ENCODE measurements at places on chromosomes 13 and 19.
A peak's percentile ranks its signal among the peaks of the same experiment; 100 is the strongest.

GRCh38 chr19:3163230-3163886 lies 15.2 kb upstream of the S1PR4 start:
- no peak for DNase-seq

- no peak for DNase-seq
These were observed at the start of gene TTYH1 for GRCh38 chr19:54415208-54415900. TTYH1 (plus strand) TSS chr19:54415464; CDS start chr19:54415553, 89 bp downstream.

GRCh38 chr19:50556282-50557008 lies 11.8 kb downstream of the LRRC4B start:
- DNase-seq: no peak

GRCh38 chr19:18264971-18265540 lies 9.2 kb downstream of the IQCN start:
- DNase-seq: no peak

DNA sequence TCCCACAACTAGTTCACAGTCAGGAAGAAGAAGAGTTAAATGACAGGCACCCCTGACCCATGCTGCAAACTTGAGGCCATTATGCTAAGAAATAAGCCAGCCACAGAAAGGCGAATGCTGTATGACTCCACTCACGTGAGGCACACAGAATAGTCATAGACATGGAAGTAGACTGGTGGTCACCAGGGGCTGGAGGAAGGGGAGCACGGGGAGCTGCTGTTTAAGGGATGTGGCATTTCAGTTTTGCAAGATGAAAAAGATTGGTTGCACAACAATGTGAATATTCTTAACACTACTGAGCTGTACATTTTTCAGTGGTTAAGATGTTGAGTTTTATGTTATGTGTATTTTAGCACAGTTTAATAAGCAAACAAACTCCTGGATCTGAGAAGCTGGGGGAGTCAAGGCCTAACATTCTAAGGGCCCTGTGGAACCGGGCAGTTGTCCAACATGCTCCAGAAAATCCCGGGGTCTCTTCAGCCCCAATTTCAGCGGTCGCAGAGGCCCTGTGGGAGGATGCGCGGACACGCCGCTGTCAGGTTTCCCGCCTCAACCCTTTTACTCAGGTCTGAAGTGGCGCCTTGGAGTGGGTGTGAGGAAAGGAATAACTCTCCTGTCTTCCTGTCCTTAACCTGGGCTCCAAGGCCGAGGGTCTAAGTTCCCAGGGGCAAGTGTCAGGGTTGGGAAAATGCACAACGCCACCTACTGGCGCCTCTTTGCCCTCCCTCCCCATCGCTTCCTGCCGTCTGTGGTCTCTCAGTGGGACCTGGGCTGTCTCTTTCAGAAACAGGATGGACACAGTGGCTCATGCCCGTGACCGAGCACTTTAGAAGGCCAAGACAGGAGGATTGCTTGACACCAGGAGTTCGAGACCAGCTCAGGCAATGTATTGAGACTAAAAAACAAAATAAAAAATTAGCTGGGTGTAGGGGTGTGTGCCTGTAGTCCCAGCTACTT lies 4.4 kb upstream of the TMEM272 start:
- no peak for DNase-seq

DNA sequence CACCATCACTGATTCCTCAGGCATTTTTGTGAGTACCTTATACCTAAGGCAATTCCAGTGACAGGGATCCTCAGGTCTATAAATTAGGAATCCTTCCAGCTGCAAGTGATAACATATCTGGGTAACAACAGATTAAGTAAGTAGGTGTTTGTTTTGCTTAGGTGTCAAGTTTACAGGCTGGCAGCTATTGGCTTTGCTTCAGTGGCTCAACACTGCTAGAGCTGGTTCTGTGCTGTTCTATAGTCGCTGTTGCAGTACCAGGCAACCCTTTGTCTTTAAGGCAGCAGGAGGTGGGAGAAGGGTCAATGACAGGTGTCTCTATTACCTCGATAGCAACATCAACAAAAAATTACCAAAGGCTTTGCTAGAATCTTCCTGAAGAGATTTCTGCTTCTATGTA lies 27.0 kb downstream of the SLC10A2 start:
- no peak for DNase-seq

GRCh38 chr13:98456413-98456845 lies 120.5 kb downstream of the STK24 start:
- no peak for DNase-seq

DNA sequence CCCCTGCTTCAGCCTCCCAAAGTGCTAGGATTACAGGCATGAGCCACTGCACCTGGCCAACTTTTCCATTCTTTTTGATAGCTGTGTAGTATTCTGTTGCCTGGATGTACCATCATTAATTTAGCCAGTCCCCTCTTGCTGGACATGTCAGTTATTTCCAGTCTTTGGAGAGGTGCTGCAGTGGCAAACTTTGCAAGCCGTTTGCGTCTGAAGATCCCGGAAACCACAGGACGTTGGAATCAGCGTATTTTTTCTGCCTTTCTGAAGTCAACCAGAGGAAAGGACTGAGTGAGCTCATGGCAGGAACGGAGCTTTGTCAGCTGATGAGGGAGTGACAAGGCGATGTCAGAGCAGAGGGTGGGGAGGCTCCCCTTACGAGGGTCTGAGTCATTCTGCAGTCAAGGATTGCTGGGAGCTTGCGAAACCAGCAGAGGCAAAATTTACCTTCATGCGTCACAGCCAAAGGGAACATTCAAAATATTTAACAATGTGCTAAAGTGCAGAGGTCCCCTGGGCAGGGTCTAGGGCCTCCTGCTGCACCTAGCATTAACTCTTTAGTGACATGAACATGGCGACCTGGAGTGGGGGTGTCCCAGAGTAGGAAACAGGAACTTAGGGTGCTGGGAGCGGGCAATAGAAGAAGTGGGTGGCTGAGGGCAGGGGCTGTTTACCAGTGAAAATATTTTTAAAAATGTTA lies 5.6 kb downstream of the C5AR1 start:
- peak; percentile 77 for DNase-seq

- DNase-seq: no peak
These were observed 877.2 kb upstream of the PCDH20 start for GRCh38 chr13:62292714-62293480.

- no peak for DNase-seq
These were observed 10.8 kb downstream of the BICRA start for GRCh38 chr19:47619763-47620162.

GRCh38 chr19:40445780-40446262 lies 1.7 kb upstream of the SERTAD3 start:
- DNase-seq: no peak

DNA sequence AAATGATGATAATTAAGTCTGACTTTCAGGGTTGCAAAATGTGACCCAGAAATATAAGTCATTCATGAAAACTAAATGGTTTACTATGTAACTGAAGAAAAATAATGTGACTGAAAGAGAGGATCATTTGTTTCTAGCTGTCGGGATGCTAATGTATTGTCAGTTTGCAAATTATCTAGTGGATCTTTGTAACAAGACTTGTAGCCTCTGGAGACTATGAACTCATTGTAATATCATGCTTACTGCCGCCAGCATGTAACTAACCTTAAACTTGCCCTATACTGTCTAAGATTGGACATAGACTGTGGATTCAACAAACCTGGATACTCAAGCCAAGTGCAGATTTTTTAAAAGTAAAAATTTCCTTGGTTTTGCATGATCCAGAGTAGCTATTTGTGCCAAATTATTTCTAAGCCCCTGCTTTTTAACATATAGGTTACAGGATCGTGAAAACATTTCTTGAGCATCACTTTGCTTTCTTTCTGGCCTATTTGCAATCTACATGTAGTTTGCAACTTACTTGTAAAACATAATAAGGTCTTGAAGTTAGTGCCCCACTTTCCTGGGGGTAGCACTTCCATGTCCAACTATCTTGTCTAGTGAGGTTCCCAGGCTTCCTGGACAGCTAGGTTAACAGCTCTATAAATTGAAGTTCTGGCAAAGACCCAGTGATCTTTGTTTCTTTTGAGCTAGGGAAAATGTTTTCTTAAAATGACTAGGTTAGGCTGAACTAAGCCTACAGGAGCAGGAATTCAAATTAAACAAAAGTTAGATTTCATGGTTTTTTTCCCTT lies 3.3 kb upstream of the POSTN start:
- no peak for DNase-seq

GRCh38 chr13:31538067-31539042 lies 201.0 kb upstream of the RXFP2 start:
- no peak for DNase-seq

GRCh38 chr19:18995804-18996241 lies 37.5 kb downstream of the SUGP2 start:
- peak; percentile 44 for DNase-seq

- DNase-seq: no peak
These were observed 685 bp downstream of the TCF3 start for GRCh38 chr19:1651568-1652291.

GRCh38 chr13:91896547-91896946 lies 498.1 kb downstream of the GPC5 start:
- no peak for DNase-seq

DNA sequence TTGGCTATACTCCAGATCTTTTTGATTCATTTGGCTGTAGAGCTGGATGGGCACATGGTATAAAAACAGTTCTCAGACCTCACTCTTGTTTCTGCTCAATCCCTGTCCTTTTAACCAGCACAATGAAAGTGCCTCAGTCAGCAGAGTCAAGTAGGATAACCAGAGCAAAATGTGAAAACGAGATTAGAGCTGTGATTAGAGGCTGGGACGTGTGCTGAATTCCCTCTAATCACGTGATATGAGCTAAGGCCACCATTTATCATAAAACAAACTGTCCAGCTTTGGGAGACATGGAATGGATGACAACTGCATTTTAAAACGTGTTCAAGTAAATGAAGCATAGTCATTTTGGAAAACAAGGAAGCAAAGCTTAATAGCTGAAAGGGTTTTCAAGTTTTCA lies 54.1 kb downstream of the GJA3 start:
- DNase-seq: no peak

DNA sequence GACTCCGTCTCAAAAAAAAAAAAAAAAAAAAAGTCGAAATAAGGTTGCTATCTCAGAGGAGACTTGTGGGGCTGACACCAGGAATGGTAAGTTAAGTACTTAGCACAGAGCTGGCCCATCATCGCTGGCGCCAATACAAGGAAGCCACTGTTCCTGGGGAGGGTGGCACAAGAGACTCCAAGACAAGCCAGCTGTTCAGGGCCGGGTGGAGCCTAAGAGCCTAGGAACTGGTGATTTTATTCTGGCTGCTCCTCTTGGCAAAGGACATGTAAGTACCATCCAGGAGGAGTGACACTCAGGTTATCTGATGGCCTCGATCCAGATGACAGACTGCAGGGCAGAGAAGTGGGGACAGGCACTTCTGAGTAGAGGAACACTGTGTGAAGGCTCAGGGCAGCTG lies 3.8 kb downstream of the ELOF1 start:
- DNase-seq: no peak

GRCh38 chr13:66275416-66275815 lies 954.7 kb downstream of the PCDH9 start:
- DNase-seq: no peak

DNA sequence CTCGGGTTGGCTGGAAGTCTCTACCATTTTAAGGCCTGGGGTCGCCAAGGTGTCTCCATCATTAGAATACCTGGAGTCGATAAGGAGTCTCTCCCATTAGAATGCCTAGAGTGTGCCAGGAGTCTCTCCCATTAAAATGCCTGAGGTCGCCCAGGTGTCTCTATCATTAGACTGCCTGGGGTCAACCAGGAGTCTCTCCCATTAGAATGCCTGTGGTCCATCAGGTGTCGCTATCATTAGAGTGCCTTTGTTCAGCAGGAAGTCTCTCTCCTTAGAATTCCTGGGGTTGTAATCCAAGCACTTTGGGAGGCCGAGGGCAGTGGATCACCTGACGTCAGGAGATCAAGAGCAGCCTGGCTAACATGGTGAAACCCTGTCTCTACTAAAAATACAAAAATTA lies 1533.0 kb downstream of the UQCRFS1 start:
- no peak for DNase-seq

DNA sequence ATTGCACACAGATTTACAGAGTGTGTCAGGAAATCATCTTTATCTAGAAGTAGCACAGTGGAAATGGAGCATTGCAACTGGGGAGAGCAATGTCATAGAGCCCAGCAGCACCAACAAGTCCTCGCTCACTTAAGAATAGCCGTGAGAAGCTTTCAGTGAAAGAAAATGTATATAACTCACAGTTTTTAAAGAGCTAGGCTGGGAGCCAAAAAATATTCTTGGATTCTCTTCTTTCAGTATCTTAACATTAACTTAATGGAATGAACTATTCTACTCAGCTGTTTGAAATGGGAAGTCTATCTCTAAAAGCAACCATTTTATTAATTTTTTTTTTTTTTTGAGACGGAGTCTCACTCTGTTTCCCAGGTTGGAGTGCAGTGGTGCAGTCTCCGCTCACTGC lies 329.6 kb downstream of the COG6 start:
- DNase-seq: no peak

DNA sequence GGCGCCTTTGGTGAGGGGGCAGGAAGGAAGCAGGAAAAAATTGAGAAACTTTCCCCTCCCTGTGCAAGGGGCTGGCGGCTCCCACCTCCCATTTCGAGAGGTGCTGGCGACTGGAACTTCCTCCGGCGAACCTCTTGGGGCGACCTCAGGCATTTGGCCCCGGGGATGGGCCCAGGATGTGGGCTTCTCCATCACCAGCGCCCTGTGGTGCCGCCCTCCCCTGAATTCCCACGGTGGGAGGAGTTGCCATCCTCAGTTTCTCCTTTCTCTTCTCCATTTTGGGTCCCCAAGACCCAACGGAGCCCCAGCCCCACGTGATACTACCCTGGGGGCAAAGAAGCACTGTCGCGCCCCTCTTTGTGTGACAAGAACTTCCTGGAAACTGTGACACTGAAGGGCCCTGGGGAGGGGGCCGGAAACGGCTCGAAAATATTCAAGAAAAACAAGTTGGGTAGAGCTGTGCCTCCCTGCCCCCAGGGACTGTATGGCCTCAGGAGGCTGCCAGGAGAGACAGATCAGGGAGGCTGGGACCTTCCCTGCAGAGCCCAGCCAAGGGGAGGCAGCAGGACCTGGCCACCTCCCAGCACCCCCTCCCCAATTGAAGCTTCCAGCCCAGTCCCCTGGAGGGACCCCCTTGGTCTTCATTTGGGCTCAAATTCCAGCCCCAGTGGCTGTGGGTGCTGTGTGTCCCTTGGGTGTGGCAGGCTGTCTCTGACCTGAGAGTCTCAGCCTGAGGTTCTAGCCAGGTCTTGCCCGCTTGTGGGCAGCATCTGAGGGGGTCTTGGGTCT lies 16.2 kb upstream of the AP1M2 start:
- DNase-seq: no peak

- no peak for DNase-seq
These were observed 30.4 kb upstream of the SLC1A5 start for GRCh38 chr19:46818812-46819211.

Measured in GM04503 (cell line).